BE2C (cell line): ENCODE measurements at places on chromosomes 13 and 19.

DNA sequence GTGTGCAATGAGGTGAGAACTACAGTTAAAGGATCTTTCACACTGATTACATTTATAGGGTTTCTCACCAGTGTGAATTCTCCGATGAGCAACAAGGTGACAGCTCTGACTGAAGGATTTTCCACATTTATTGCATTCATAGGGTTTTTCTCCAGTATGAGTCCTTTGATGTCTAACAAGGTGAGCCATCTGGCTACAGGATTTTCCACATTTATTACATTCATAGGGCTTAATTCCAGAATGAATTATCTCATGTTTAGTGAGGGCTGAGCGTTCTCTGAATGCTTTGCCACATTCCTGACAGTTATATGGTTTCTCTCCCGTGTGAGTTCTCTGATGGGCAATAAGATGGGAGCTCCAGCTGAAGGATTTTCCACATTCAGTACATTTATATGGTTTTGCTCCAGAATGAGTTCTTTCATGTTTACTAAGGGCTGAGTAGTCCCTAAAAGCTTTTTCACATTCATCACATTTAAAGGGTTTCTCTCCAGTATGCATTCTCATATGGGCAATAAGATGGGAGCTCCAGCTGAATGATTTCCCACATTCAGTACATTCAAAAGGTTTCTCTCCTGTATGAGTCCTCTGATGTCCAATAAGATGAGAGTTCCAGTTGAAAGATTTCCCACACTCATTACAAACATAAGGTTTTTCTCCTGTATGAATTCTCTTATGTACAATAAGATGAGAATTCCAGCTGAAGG is 4.4 kb upstream of the C19orf18 start:
- no peak for DNase-seq

- peak; percentile 83 for DNase-seq
Measured at GRCh38 chr19:31448221-31448657, 99.0 kb upstream of the TSHZ3 start.

DNA sequence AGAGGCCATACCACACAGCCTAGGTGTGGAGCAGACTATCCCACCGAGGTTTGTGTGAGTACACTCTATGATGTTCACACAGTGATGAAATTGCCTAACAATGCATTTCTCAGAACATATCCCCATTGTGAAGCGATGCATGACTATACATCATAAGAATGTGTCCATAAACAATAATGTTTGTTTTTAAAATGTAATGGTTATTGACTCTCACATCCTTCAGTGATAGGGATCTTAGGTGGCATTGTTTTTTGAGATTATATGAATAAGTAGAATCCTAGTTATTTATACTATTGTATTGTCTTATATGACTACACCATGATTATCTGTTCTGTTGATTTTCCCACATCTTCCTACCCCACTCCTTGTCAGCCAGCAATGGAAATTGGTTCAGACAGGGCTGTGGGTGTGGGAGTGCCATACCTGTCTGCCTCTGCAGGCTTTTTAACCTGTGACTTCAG is 13.6 kb downstream of the CCNA1 start:
- DNase-seq = no peak

GRCh38 chr19:41529484-41530183 is 46.3 kb upstream of the CEACAM21 start:
- no peak for DNase-seq

GRCh38 chr19:18762125-18763023 is 28.7 kb downstream of the COMP start:
- peak; percentile 72 for DNase-seq

- no peak for DNase-seq
Measured at GRCh38 chr19:30630289-30631032, 258.3 kb downstream of the ZNF536 start.

- no peak for DNase-seq
Measured at GRCh38 chr13:28137596-28137995, 749 bp upstream of the PAN3 start.

- peak; percentile 39 for DNase-seq
Measured at GRCh38 chr19:19459707-19460251, 54.3 kb downstream of the GATAD2A start.

DNA sequence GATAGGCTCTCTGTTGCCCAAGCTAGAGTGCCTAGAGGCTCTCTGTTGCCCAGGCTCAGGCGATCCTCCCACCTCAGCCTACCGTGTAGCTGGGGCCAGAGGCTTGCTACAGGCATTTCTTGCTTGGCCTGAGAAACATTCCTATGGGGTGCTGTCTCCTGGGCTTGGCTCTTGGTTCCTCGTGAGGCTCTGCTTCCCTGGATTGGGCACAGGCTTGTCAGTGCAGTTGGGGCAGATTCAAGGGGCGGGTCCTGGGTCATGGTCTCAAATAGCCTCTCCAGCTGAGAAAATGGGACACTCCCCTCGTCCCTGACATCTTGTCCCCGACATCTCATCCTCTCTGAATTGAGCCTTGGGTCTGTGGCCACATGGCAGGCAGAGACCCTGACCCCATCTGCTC is 4.9 kb downstream of the TSSK6 start:
- no peak for DNase-seq

GRCh38 chr13:40031031-40031430 is 375.6 kb downstream of the COG6 start:
- no peak for DNase-seq

DNA sequence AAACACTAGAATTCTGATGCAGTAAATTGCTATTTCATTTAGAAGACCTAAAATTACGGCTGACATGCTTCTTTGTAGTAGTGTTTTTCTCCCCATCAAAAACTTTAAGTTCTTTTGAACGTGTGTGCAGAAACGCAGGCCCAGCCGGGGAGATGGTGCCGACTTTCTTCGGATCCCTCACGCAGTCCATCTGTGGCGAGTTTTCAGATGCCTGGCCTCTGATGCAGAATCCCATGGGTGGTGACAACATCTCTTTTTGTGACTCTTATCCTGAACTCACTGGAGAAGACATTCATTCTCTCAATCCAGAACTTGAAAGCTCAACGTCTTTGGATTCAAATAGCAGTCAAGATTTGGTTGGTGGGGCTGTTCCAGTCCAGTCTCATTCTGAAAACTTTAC is 98.3 kb downstream of the TNFRSF19 start:
- no peak for DNase-seq

DNA sequence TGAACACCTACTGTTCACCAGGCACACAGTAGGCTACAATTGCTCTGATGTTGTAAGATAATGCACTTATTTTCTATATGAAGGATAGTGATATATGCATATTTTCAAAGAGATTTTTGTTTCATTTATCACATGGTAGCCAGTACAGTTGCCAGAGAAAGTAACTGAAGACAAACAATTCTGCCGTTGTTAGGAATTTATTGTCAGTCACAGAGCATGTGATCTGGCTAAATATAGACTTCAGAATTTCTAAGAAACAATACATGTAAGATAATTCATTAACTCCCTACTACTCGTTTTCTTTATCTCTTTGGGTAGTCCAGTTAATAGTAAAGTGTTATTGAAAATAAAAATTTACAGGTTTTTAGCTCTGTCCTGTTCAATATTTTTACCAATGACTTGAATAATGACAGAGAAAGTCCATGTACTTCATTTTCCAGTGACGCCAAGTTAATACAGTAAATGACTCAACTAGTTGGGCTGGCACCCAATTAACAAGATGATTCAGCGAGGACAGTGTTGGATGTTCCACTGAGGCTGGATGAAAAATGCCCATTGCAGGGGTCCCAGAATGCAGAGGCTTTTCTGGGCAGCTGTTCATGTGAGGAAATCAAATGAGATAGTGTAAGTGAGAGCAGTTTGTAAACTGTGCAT is 35.6 kb downstream of the GJA3 start:
- no peak for DNase-seq

DNA sequence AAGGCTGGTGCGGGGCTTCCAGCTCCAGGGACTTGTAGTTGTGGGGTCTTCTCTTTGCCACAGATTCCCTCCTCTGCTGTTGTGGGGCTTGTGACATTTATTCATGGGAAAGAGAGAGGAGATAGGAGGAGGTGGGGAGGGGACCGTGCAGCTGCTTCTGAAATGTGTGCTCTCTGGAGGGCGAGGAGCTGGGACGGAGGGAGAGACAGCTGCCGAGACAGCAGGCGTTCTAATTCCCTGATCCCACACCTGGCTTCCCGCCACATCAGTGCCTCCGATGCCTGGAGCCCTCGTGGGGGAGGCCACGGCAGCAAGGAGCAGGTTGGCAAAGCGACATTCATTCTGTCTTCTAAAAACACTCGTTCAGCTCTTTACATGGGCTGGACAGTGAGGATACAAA is 164.4 kb downstream of the USP12 start:
- peak; percentile 29 for DNase-seq

DNA sequence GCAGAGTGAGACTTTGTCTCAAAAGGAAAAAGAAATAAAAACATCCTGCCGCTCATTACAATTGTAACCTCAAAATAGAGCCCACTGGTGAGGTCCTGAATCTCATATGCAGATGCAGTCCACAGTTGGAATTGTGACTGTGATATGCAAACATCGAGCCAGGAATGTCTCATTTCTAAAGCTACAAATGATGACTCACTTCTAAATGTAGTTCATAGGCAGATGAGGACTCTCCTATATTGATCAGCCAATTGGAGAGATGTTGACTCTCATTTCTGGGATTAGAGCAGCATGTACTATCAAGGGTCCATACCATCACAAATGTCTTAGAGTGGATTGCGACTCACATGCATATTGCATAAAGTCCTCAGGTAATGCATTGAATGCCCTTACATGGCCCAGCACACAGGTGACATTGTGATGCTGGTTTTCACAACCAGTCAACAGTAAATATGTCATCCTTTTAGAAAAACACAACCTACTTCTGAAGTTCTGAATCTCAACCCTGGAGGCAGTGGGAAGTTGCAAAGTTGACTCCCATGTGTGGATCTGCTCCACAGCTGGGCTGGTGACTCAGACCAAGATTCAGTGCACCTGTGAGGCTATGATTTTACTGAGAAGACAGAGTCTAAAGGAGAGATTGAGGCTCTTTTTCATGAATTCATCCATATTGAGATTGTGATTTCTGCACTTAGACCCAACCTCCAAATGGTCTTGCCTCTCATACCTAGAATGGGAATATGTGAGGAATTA is 16.9 kb upstream of the ZNF254 start:
- DNase-seq = no peak

DNA sequence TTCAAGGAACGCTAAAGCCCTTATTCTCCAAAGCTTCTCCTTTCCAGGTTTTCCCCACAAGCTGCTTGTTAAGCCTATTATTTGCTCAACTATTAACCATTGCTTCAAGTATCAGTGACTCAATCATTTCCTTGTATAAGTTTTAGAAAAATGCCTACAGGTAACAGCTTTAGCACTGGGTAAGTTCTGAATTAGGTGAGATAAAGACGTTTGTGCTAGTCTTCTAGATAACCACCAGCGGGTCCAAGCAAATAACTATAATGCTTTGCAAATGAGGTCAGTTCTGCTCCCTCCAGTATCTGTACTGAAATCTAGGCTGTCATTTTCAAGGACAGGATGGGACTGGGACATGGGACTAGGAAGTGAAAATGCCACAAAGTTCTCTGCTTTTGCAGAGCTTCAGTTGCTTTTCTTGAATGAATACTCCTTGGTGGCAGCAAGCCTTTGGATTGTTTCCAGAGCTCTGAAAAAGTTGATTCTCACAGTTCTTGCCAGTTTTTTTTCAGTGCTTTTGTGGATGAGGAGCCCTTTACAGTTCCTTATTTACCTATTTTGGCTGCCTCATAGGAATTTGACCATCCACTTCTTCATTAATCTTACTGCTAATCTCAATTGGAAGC is 1487.7 kb downstream of the EFNB2 start:
- no peak for DNase-seq

GRCh38 chr13:110715395-110716246 is 2.1 kb downstream of the ING1 start:
- peak; percentile 98 for DNase-seq

DNA sequence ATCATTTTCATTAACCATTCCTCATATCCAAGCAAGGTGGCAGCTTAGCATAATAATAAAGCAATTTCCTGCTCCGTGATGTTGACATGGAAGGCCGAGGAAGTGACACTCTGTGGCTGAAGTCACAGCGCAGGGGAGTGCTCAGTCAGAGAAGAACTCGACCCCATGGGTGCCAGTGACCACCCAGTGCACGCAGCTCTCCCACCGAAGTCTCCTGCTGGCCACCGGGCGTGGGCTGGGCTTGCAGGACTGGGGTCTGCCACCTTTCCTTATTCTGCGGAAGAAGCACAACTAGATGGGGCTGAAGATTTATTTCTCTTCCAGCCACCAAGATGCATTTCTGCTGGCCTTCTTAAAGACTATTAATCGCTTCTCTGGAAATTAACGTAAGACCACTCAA is 132.1 kb upstream of the SPACA7 start:
- no peak for DNase-seq

DNA sequence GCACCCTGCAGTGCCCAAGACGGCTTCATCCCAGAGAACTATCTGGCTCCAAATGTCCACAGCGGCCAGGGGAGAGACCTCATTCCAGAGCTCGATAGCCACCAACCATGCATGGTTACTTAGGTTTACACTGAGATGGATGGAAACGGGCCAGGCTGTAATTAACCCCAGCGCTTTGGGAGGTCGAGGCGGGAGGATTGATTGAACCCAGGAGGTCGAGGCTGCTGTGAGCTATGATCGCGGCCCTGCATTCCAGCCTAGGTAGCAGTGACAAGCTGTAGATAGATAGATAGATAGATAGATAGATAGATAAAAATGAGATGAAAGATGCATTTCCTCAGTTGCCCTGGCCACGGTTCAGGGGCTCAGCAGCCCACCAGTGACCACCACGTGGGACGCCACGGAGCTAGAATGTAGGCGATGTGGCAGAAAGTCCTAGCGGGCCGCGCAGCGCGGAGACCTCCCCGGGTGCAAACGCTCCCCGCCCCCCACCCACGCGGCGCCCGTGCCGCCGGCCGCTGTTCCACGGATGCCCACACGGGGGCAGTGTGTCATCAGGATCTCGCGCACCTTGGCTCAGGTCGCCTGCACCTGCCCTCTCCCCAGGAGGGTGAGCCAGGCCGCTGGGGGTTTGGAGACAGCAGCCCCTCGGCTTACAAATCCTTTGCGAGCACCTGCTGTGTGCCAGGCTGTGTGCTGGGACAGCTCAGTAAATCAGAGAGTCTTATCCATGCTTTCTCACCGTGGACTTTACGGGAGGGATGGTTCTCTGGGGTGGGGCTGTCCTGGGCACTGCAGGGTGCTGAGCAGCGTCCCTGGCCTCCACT is 13.5 kb upstream of the TLE5 start:
- peak; percentile 73 for DNase-seq

DNA sequence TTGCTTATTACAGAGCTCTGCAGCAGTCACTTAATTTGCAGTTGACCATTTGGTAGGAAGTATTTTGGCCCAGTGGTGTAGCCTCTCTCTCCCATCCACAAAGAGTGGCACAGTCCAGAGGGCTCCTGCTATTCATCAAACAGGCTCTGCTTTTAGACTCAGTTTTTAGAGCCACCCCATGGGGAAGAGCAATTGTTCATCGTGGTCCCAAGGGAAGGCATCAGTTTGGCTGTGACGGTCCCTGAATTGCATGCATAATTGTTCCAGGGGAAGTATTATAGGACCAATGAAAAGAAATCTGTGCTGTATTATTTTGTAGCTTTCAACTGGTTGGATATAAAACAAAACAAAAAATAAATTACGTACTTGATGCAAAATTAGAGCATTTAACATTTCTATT is 799.0 kb downstream of the DACH1 start:
- no peak for DNase-seq

- DNase-seq = no peak
Measured at GRCh38 chr19:2394442-2395292, 32.7 kb downstream of the TIMM13 start.

- DNase-seq = no peak
Measured at GRCh38 chr13:50015750-50016149, 506 bp downstream of the KCNRG start.

- no peak for DNase-seq
Measured at GRCh38 chr13:75581874-75582640, 32.5 kb downstream of the UCHL3 start.

- no peak for DNase-seq
Measured at GRCh38 chr13:60012488-60012887, 151.2 kb downstream of the DIAPH3 start.
